ENCODE measurements at places on chromosomes 2 and 18.

DNA sequence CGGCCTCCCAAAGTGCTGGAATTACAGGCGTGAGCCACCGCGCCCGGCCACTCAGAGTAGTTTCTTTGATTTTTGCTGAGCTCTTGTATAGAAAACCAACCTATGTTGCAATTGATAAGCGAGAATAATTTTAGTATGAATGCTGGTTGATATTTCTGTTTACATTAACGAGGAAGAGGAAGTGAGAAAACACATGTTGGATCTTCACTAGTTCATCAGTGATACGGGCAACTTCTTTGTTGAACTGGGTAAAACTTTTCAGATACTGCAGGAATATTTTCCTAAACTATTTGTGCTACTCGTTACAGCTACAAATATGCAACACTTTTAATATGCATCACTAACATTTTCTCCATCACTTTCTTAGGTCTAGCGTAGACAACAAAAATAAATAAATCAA, 67.9 kb upstream of the SLC25A52 start:
- DNase-seq, result no peak

DNA sequence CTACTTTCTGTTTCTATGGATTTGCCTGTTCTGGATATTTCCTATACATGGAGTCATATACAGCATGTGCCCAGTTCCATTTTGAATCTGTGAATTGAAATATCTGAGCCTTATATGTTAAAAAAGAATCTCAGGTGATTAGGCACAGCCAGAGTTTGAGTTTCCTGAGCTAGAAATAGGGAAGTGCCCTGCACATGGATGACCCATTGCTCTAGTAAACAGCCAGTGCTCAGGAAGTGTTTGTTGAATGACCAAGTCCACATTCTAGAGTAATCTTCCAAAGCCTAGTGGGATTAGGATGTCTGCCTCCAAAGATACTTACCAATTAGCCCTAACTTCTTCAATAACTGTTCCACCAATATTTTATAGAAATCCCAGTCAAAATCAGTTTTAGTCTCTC, 165.8 kb downstream of the SETBP1 start:
- DNase-seq, result no peak

DNA sequence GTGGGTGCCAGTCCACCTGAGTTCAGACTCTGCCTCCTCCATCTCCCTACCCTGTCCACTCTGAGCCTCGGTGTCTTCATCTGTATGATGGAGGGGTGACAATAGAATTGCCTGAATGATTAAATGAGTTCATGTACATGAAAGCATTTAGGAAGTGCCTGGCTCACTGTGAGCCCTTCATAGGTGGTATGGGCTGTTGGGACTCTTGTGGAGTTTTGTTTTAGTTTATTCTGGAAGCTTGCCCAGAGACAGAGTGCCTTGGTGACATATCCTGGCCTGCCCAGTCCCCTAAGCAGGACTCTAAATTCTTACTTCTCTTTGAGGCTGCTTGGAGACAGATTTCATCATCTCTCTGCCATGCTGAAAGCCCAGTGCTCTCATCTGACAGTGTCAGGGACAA, 24.5 kb upstream of the GIGYF2 start:
- no peak for DNase-seq

- DNase-seq, result no peak
Measured at GRCh38 chr2:39871291-39871761, 92.3 kb upstream of the THUMPD2 start.

DNA sequence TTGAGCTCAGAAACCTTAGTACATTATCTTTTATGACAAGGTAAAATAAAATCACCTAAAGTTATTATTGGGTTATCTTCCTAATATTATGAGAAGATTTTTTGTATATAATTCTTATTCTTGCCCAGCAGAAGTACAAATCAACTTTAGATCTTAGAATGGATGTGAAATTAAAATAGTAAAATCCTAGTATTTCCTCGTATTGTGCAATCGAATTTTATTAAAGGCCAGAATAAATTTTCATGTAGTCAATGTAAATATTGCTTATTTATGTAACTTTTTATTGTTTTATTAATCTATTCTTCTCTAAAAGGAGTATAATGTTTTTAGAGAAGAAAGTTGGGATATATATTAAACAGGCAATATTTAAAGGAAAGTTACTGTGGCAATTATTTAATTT, 12.7 kb downstream of the MARS2 start:
- DNase-seq, result no peak

DNA sequence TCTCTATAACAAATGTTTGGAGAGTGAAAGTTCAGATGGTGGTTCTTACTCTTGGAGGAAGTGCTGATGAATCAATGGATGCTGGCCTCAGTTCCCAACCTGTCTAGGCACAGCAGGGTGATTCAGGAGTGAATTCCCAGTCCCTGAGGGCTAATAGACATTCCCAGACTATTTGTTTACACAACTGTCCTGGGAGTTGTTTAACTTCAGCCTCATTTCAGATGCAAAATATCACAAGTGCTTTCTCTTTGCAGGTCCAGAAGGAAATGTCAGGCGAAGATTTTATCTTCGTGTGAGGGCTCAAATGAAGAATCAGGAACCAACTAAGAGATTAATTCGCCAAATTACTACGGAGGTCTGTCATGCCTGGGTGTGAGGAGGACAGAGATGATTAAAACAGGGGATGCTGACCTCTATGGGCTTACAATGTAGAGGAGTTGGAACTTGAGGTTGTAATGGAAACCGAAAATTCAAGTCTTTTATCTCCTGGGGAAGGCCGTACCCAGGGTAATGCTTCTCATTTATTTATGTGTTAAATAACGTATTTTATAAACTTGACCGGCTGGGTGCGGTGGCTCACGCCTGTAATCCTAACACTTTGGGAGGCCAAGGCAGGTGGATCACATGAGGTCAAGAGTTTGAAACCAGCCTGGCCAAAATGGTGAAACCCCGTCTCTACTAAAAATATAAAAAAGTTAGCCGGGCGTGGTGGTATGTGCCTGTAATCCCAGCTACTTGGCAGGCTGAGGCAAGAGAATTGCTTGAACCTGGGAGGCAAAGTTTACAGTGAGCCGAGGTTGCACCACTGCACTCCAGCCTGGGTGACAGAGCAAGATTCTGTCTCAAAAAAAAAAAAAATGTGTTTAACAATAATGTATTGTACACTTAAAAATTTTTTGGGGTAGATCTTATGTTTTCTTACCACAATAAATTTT, 38.7 kb upstream of the SLC1A4 start:
- no peak for DNase-seq

- DNase-seq, result no peak
Measured at GRCh38 chr2:14677039-14677438, 44.5 kb downstream of the LRATD1 start.

- no peak for DNase-seq
Measured at GRCh38 chr2:98822301-98823164, 91.6 kb upstream of the MGAT4A start.

DNA sequence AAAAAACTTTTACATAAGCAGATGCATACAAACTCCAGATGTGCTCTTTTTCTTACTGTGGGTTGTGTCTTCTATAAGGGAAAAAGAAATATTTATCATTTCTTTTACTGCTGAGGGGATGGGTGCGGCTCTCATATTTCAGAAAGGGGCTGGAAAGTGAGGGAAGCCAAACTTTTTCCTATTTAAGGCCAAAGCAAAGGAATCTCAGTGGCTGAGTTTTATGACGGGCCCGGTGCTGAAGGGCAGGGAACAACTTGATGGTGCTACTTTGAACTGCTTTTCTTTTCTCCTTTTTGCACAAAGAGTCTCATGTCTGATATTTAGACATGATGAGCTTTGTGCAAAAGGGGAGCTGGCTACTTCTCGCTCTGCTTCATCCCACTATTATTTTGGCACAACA, at the start of gene COL3A1:
Gene COL3A1, plus strand, starts transcription at position 210 of the 400 bp plus-strand sequence. Its CDS starts 117 bp downstream, at position 327.
- DNase-seq, result no peak

DNA sequence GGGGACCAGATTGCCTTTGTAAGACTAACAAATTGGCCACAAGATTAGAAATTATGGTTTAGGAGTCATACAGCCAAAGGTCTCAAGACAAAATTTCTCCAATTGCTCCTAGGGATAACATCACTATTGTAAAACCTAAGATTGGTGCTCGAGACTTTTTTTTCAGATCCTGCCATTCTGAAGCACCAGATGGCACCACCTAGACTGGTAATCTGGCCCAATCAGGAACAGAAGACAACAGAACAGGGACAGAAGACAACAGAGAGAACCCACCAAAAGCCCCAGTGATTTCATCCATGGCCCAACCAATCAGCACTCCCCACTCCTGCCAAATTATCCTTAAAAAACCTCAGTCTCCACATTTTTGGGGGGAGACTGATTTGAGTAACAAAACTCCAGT, 66.8 kb downstream of the LINC00305 start:
- no peak for DNase-seq

GRCh38 chr2:227871375-227871791, at the start of gene DAW1:
TSS of gene DAW1 (plus strand) at chr2:227871631. CDS start at chr2:227871690, 59 bp downstream.
- no peak for DNase-seq

DNA sequence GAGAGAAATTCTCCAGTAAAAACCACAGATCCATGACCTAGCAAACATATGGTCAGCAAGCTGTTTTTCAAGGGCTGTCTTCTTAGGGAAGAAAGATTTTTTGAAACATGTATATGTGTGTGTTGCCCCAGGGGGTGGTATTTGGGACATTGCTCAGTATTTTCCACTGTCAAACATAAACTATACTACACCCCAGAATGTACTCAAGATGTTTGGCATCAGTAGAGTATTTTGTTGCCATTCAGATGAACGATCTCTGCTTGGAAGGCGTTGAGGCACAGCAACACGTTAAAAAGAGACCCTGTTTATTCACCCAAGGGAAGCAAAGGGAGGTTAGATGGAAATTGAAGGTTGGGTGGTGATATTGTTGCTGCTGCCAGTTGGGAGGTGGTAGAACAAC, 30.0 kb downstream of the EEF1B2 start:
- DNase-seq, result no peak

GRCh38 chr2:20990442-20991430, 53.1 kb downstream of the APOB start:
- no peak for DNase-seq

GRCh38 chr2:208488686-208489564, 82.3 kb downstream of the PTH2R start:
- DNase-seq, result no peak

DNA sequence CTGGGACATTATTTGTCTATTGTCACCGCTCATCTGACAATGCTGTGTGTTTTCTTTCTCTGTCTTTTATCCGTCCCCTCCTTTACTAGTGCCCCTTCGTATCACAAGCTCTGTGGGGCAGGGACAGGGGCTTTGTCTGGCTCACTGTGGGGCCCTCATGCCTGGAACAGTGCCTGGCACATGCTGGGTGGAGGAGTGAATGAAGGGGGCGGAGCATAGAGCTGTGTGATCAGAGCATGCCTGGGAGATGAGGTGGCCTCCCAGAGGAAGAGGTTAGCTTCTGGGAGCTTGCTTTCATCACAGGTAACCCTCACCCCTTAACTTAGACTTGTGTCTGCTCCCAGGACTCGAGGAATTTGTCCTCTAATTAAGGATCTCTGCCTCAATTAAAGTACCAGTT, 16.4 kb downstream of the MTCL1 start:
- DNase-seq, result no peak

- no peak for DNase-seq
Measured at GRCh38 chr2:120236791-120237190, 13.6 kb upstream of the TMEM185B start.
